Left lung (tissue), 14 donors: ENCODE measurements at places on chromosomes 11 and 22. TPM values are rescaled to one million over a fixed set of nuclear protein-coding genes. Genes with fewer than 3 reads are reported as not detected.

PYGM gene
- total RNA-seq, result 1.3 TPM

APOC3 gene
- not detected for total RNA-seq

RBX1 gene
- total RNA-seq, result 51.3 TPM

ARSA gene
- 58.0 TPM for total RNA-seq

ZBTB16 gene
- 55.6 TPM for total RNA-seq

PRDM11 gene
- 13.8 TPM for total RNA-seq

CCDC81 gene
- total RNA-seq, result 2.6 TPM

OR11H1 gene
- total RNA-seq, result not detected

NEAT1 gene
- total RNA-seq, result 1,441 TPM

FTH1 gene
- 5,494 TPM for total RNA-seq

RIMBP3B gene
- total RNA-seq, result 0.32 TPM

DNA sequence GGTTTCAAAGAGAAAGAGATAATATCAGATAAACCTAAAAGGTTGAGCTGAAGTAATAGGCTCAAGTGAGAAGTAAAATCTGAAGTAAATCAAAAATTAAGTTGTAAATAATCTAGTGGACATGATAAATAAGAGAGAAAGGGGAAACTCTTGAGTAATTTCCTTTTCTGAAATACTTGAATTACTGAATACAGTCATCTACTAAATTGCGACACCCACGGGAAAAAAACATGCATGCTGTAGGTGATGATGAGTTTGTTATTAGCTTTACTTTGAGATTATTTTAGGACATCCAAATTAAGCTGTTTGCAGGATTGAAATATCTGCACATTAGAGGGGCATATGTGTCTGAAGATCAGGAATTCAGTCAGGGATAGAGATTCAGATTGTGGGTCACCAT lies 50.0 kb upstream of the CARD18 start:
- no peak overlapping the region for H3K4me3 ChIP-seq
- H3K4me1 ChIP-seq, result peaks cover 10% of the 10 kb centered on the region
- no peaks in the 10 kb centered on the region for H3K27me3 ChIP-seq
- no peak overlapping the region for H3K27ac ChIP-seq
- no peak for DNase-seq
- H3K36me3 ChIP-seq, result no peaks in the 10 kb centered on the region

GRCh38 chr11:122159173-122159721 lies 43.2 kb upstream of the BLID start:
- H3K27ac ChIP-seq, result no peak overlapping the region
- no peaks in the 10 kb centered on the region for H3K27me3 ChIP-seq
- H3K4me3 ChIP-seq, result no peak overlapping the region
- H3K36me3 ChIP-seq, result no peaks in the 10 kb centered on the region
- no peaks in the 10 kb centered on the region for H3K4me1 ChIP-seq

DNA sequence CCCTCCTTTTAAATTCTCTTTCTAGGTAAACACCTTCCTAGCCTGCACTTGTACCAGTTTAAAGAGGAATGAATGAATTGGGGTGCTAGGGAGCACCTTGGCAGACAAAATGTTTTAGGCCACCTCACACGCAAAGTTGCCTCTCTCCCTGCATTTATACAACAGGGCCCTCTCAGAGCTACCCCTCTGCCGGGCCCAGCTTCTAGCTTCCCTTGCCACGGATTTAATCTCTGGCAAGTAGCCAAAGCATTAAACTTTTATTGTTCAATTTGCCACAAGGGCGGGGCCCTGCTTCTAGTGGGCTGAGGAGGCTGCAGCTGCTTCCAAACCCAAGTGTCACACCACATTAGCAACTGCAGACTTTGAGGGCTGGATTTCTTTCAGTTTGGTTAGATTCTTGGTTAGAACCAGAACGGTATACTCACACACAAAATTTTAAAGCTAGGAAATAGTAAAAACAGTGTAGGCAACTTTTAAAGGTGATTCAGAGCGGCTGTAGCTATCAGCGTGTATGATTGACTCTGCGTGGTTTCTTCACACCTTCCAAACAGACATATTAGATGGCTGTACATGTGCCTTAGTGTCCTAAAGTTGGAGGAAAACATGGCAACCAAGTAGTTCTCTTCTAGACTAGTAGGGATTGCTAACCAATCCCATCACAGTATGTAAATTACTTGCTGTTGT lies 6.5 kb downstream of the KREMEN1 start:
- H3K4me3 ChIP-seq, result no peak overlapping the region
- no peak for DNase-seq
- H3K36me3 ChIP-seq, result no peaks in the 10 kb centered on the region
- H3K27ac ChIP-seq, result peak overlapping the region; percentile 3
- peaks cover 36% of the 10 kb centered on the region for H3K4me1 ChIP-seq

DNA sequence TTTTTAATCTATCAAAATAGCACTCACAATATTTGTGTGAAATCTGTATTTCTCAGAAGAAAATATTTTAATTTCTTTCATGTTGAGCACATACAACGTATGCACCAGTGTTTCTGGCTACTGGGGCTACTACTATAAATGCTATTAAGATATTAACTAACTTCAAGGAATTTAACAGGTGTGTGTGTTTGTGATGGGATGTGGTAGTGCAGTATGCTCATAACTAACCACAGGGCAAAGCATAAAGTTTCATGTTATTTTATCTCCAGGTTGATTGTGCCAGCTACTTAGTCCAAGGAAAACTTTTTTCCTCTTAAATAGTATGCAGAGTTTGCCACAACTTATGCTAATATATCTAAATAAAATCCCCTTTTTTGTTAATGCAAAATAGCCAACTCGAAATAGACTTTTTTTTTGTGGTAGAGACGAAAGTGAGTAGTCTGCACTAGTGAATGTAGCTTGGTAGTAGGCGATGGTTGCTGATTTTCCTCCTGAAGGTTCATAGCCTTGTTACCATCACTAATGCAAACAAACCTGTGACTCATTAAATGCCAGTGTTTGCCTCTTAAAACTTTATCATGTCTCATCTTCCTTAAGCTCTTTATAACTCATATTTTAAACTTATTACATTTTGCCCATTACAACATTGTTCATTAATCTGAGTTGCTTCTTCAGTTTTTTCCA lies 565.5 kb upstream of the ANO3 start:
- no peak overlapping the region for H3K4me3 ChIP-seq
- no peak overlapping the region for H3K27ac ChIP-seq
- no peaks in the 10 kb centered on the region for H3K4me1 ChIP-seq
- no peaks in the 10 kb centered on the region for H3K27me3 ChIP-seq
- no peak for DNase-seq

DNA sequence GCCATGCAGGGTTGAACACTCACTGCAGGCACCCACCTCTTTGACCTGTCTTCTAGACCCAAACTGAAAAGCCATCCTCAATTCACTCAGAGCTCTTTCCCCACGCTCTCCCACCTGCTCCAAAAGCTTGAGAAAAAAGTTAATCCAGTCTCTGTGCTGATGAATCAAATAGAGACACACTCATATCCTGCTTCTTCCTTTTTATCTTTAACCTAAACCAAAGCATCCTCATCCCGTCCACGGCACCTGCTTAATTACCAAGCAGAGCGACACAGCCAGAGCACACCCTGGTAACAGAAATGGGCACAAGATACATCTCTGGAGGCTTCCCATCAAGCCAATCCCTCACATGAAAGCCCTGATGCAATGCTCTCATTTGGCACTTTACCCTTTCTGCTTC lies 102.6 kb downstream of the PLEKHA7 start:
- no peak for DNase-seq
- no peaks in the 10 kb centered on the region for H3K36me3 ChIP-seq
- no peaks in the 10 kb centered on the region for H3K27me3 ChIP-seq

DNA sequence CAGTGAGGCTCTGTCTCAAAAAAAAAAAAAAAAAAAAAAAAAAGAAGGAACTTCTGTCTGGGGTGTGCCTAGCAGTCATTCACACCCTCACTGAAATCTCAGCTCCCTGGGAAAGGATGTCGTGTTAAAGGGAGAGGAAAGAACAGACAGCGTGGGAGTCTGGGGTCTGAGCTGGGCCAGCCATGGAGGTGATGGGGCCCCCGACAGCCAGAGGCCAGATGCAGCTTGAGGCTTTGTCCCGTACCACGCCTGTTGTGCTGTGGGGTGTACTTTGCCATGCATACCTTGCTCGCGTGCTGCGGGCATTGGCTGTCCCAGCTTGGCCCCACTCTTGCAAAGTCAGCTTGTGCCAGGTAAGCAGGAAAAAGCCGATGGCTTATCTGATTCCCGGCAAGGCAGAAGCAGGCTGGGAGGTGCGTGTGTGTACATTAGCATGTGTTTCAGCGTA lies 4.6 kb downstream of the SYT12 start:
- peaks cover 16% of the 10 kb centered on the region for H3K27me3 ChIP-seq
- DNase-seq, result no peak
- H3K36me3 ChIP-seq, result no peaks in the 10 kb centered on the region
- H3K27ac ChIP-seq, result no peak overlapping the region
- H3K4me3 ChIP-seq, result no peak overlapping the region

DNA sequence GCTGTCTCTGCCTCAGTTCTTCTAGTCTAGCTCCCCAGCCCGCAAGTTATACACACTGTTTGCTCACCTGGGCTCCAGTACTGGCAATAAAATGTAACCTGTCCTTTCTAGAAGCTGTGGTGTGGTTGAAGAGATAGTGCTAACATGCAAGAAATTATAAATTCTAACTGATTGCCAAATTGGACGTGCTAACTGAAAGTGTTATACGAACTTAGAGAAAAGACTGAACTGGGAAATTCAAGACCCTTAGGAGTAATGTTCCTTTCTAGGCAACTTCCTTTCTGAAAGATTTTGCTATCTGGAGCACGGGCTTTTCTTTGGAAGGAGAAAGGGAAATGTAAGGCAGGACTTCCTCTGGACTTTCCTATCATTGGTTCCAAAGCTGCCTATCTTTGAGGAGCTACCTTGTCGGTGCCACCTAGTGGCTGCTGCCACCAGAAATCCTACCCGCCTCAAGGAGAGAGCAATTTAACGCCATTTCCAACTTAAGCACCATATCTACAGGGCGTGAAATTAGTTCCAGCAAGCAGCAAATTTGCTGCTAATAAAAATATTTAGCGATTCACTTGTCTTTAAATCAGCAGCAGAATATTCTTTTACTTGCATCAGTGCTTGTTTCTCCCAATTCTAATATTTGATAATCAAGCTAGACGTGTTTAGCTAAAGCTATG lies 12.7 kb upstream of the TMEM218 start:
- no peaks in the 10 kb centered on the region for H3K36me3 ChIP-seq
- no peaks in the 10 kb centered on the region for H3K27me3 ChIP-seq
- no peak for DNase-seq
- H3K27ac ChIP-seq, result peak overlapping the region; percentile 59

- peaks cover 21% of the 10 kb centered on the region for H3K27me3 ChIP-seq
- DNase-seq, result peak; percentile 97
- no peaks in the 10 kb centered on the region for H3K36me3 ChIP-seq
Measured at GRCh38 chr11:18698341-18699268, at the start of gene TMEM86A. Gene TMEM86A, plus strand, starts transcription at chr11:18698779. Its CDS starts 108 bp downstream, at chr11:18698887.

DNA sequence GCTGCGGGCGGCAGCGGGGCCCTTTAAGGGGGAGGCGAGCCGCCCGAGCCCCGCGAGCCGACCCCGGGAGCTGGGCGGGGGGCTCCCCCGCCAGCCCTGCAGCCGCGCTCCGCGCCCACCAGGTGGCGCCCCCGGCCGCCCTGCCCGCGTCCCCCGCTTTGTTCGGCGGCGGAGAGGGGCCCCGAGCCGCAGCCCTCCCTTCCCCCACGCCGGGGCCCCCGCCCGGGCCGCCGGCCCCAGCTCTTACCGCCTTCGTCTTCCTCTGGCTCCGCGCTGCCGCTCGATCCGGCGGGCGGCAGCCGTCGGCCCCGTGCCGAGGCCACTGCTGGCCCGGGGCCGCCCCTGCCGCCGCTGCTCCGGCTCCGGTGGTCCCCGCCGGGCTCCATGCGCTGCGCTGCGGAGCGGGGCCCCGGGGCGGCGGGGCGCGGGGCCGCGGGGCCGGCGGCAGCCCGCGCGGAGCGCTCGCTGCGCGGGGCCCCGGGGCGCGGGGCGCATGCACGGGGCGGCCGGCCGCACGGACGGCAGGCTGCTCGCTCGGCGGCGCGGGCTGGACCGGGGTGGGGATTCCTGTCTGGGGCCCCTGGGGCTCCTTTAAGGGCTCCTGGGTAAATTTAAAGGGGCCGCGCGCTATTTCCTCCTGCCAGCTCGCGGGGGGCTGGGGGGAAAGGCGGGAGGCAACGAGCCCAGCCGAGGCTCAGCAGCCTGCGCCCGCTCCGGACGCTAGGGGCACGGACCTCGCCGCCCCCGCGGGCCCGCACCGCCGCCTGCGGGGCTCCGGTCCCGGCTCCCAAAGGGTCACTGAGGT lies at the start of gene ZFTA:
Gene ZFTA, minus strand, starts transcription at position 539 of the 805 bp plus-strand sequence. Its CDS starts 153 bp downstream, at position 386.
- peak within 1 kb of the TSS; percentile 74 for H3K27ac ChIP-seq
- DNase-seq, result peak; percentile 90
- H3K4me1 ChIP-seq, result peaks cover 36% of the 10 kb centered on the region
- H3K4me3 ChIP-seq, result peak within 1 kb of the TSS; percentile 79
- no peaks in the 10 kb centered on the region for H3K27me3 ChIP-seq
- peaks cover 10% of the 10 kb centered on the region for H3K36me3 ChIP-seq

GRCh38 chr11:67024966-67025365 lies 2.0 kb downstream of the SYT12 start:
- H3K4me3 ChIP-seq, result no peak overlapping the region
- peaks cover 69% of the 10 kb centered on the region for H3K27me3 ChIP-seq
- peaks cover 12% of the 10 kb centered on the region for H3K4me1 ChIP-seq
- no peaks in the 10 kb centered on the region for H3K36me3 ChIP-seq
- DNase-seq, result no peak

- no peaks in the 10 kb centered on the region for H3K36me3 ChIP-seq
- DNase-seq, result no peak
- no peak overlapping the region for H3K4me3 ChIP-seq
- H3K4me1 ChIP-seq, result no peaks in the 10 kb centered on the region
- H3K27ac ChIP-seq, result no peak overlapping the region
- H3K27me3 ChIP-seq, result no peaks in the 10 kb centered on the region
Measured at GRCh38 chr11:44130751-44131150, 35.3 kb downstream of the EXT2 start.

DNA sequence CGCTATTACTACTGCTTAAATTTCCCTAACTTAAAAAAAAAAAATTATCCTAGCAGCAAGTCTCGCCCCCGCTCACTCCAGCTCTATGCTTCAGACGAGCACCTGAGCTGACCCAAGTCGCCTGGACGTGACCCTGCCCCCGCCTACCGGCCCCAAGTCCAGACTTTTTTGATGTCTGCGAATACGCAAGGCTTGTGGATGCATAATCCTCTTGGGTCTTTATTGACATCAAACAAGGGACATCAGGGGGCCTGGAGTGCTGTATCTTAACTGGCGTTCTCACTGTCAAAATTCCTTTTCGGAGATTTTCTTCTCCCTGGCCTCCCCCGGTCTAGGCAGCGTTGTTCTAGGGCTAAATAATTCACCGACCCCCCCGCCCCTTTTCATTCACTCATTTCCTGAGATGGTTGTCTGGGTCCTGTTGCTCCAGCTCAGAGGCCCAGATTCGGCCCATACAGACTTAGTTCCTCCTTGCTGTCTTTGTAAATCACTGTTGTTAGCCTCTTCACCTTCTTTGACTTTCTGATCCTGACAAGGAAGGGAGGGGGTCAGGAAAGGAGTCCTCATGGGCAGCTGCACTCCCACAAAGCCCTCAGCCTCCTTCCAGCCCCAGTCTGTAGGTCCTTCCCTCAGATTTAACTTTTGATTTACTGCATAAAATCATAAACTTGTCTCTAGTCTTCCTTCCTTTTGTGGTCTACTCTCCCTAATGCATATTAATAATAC lies 601 bp upstream of the LRP4 start:
- no peak overlapping the region for H3K27ac ChIP-seq
- no peak for DNase-seq
- H3K4me1 ChIP-seq, result no peaks in the 10 kb centered on the region
- peaks cover 59% of the 10 kb centered on the region for H3K27me3 ChIP-seq
- H3K4me3 ChIP-seq, result no peak overlapping the region
- H3K36me3 ChIP-seq, result no peaks in the 10 kb centered on the region
